ENCODE measurements at places on chromosomes 2 and 18. TPM values are rescaled to one million over a fixed set of nuclear protein-coding genes. Genes with fewer than 3 reads are reported as not detected.

GRCh38 chr18:11831921-11832320 is 19.3 kb upstream of the CHMP1B start:
- no peak overlapping the region for H3K4me3 ChIP-seq
- H3K27me3 ChIP-seq: no peaks in the 10 kb centered on the region
- H3K36me3 ChIP-seq: no peaks in the 10 kb centered on the region
- no peak overlapping the region for H3K27ac ChIP-seq
- H3K4me1 ChIP-seq: no peaks in the 10 kb centered on the region

The MRPL33 gene
- 56.5 TPM for total RNA-seq

- no peaks in the 10 kb centered on the region for H3K36me3 ChIP-seq
- DNase-seq: no peak
- H3K4me3 ChIP-seq: no peak overlapping the region
- no peak overlapping the region for H3K27ac ChIP-seq
- H3K27me3 ChIP-seq: no peaks in the 10 kb centered on the region
These were observed 120.2 kb downstream of the INHBB start for GRCh38 chr2:120465989-120466703.

DNA sequence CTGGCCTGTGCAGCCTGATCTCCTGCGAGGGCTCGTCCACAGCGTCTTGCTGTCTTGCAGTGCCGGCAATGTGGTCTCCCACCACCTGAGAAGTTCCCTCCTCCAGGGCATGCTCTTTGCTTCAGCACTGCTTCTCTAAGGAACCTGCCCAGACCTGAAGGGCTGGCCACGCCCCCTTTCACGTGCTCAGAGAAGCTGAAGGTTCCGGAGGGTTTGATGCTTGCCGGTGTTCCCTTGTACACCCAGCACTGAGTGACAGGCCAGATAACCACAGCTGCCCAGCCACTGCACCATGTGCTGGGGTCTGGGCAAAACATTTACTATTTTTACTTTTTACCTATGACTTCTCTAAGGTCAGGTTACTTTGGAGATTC is 1.7 kb upstream of the POLR2D start:
- H3K4me3 ChIP-seq: no peak overlapping the region
- no peaks in the 10 kb centered on the region for H3K27me3 ChIP-seq
- H3K36me3 ChIP-seq: no peaks in the 10 kb centered on the region
- DNase-seq: peak; percentile 84

The CACNB4 gene
- 0.44 TPM for total RNA-seq

The IL1RN gene
- total RNA-seq: 1.5 TPM

DNA sequence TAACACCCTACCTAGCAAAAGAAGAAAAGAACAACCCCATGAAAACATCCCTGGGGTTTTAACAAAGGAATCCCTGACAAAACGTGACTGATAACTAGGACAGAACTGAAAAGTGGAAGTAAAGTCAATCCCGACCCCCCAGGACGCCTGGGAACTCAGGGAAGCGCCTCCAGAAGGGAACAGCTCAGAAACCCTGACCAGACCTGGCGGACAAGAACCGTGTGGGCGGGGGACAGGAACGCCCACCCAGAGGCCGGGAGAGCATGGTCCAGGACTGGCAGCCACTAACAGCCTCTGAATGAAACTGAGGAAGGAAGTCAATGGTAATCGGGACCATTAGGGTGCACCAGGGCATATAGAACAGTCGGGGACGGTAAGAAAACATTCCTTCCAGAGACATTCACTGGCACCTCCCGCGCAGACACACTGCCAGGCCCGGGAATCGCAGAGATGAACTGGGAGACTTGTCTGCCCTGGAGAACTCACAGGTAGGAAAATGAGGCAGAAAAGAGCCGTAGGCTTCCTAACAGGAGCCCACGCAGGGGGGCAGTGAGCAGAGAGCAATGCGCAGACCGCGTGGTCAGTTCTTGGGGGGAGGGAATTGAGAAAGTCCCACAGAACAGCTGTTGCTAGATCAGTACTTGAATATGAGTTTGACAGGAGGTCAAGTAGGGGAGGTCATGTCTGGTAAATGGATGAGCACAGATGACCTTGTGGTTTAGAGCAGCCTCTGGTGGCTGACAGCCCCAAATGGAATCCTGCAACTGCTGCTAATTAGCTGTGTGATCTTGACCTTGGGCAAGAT is 1.3 kb upstream of the TBC1D8 start:
- peak; percentile 57 for DNase-seq
- H3K27ac ChIP-seq: peak overlapping the region; percentile 66
- H3K4me1 ChIP-seq: no peaks in the 10 kb centered on the region
- H3K36me3 ChIP-seq: no peaks in the 10 kb centered on the region

DNA sequence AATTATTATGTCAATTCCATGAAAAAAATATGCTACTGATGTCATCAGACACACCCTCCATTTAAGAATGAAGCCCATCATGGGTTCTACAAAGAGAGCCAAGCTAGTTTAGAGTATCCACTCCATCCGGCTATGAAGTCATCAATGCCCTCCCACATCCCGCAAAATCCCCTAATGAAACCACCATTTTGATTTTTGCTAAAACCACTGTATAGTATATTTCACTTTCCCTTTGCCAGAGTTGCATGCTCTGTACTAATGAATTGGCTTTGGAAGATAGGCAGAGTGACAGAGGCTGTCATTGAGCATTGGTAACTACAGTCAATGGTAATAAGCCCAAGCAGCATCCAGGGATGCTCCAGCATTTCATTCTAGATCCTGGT is 118.6 kb downstream of the ANKRD44 start:
- no peaks in the 10 kb centered on the region for H3K36me3 ChIP-seq
- H3K27me3 ChIP-seq: no peaks in the 10 kb centered on the region
- DNase-seq: no peak
- no peak overlapping the region for H3K27ac ChIP-seq
- no peaks in the 10 kb centered on the region for H3K4me1 ChIP-seq

The TMEM169 gene
- total RNA-seq: 0.21 TPM

The SNTG2 gene
- total RNA-seq: 1.0 TPM

- peak overlapping the region; percentile 77 for H3K4me3 ChIP-seq
- peak; percentile 61 for DNase-seq
- H3K27ac ChIP-seq: peak overlapping the region; percentile 99
- H3K27me3 ChIP-seq: no peaks in the 10 kb centered on the region
- H3K4me1 ChIP-seq: no peaks in the 10 kb centered on the region
- no peaks in the 10 kb centered on the region for H3K36me3 ChIP-seq
These were observed 506 bp downstream of the BMPR2 start for GRCh38 chr2:202376460-202377206.

The ATP5F1A gene
- 799 TPM for total RNA-seq

The OTOF gene
- total RNA-seq: not detected

GRCh38 chr2:182101263-182101662 is 115.6 kb downstream of the PPP1R1C start:
- no peaks in the 10 kb centered on the region for H3K4me1 ChIP-seq
- no peaks in the 10 kb centered on the region for H3K36me3 ChIP-seq
- no peak overlapping the region for H3K4me3 ChIP-seq
- DNase-seq: no peak
- H3K27ac ChIP-seq: no peak overlapping the region
- no peaks in the 10 kb centered on the region for H3K27me3 ChIP-seq

The TBR1 gene
- total RNA-seq: not detected

The PROM2 gene
- total RNA-seq: 27.4 TPM

The CDCA7 gene
- total RNA-seq: 75.8 TPM

The RAB17 gene
- total RNA-seq: 34.7 TPM

DNA sequence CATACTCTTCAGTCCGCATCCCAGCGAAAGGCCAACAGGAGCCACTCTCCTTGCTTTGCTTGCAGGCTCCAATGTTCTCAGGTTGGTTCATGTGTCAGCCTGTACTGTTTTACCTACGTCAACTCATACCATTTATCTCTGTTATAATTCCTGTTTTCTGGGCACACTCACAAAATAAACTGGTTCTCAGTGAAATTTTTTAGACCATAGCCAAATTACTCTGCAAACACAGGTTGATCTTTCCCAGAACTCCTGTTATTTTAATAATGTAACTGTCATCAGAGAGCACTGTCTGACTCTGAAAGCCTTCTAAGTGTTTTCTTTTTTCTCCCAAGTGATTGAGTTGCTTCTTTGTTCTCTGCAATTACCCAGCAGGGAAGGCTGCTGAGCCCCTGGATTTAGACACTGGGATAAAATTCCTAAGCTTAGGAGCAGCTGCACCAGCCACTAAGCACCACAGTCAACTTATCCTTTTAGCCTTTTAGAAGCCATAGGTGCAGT is 111.6 kb upstream of the PIEZO2 start:
- no peaks in the 10 kb centered on the region for H3K27me3 ChIP-seq
- no peaks in the 10 kb centered on the region for H3K4me1 ChIP-seq
- no peak for DNase-seq
- no peak overlapping the region for H3K4me3 ChIP-seq

The CPLX4 gene
- not detected for total RNA-seq

The ZDBF2 gene
- 5.8 TPM for total RNA-seq

DNA sequence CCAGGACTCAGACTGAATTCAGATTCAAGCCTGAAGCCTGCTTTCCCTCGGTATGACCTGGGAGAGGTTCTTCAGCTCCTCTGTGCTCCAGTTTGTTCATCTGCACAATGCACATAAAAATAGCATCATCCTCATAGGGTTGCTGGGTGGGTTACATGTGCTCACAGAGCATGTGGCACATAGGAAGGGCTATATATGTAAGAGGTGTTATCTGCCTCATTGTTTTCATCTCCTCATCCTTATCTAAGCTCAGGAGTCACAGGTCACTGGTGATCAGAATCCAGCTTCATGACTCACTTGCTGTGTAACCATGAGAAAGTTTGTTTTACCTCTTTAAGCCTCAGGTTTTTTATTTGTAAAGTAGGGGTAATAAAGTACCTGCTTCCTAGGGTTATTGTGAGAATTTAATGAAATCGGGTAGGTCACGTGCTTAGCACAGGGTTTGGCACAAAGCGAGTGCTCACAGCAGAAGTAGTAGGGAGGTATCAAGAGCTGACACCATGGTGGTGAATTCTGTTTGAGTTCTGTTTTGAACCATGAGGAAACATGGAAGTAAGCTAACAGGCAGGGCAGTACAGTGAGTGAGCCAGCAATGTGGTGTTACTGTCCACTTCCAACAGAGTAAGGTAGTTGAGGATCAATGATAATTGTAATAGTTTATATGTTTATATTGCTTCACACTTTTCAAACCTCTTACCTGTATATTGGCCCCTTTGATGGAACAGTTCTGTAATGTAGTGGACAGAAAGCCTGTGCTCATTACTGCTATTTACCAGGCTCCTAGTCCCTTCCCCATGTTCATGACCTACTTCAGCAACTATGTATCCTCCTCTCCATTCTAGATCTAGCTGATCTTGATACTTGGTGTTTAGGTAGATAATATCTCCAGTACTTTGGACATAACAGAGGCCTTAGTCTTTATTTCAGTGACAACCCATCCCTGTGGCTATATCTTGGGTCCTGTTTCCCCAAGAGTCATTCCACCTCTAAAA is 141.4 kb upstream of the LTBP1 start:
- no peak overlapping the region for H3K4me3 ChIP-seq
- no peaks in the 10 kb centered on the region for H3K27me3 ChIP-seq
- H3K36me3 ChIP-seq: no peaks in the 10 kb centered on the region
- H3K4me1 ChIP-seq: no peaks in the 10 kb centered on the region
- DNase-seq: peak; percentile 35

GRCh38 chr2:137262594-137262993 is 497.2 kb downstream of the THSD7B start:
- H3K4me3 ChIP-seq: no peak overlapping the region
- DNase-seq: no peak
- no peaks in the 10 kb centered on the region for H3K36me3 ChIP-seq
- H3K27ac ChIP-seq: no peak overlapping the region

- H3K36me3 ChIP-seq: no peaks in the 10 kb centered on the region
- no peak for DNase-seq
- H3K27me3 ChIP-seq: no peaks in the 10 kb centered on the region
- H3K27ac ChIP-seq: no peak overlapping the region
- no peak overlapping the region for H3K4me3 ChIP-seq
These were observed 656.9 kb downstream of the TSN start for GRCh38 chr2:122412360-122412759.

GRCh38 chr2:175804122-175804521 is 197.9 kb downstream of the LNPK start:
- H3K27ac ChIP-seq: no peak overlapping the region
- no peak for DNase-seq
- no peaks in the 10 kb centered on the region for H3K27me3 ChIP-seq
- H3K36me3 ChIP-seq: no peaks in the 10 kb centered on the region

GRCh38 chr2:1626271-1626681 is 118.0 kb downstream of the PXDN start:
- H3K4me3 ChIP-seq: no peak overlapping the region
- no peaks in the 10 kb centered on the region for H3K36me3 ChIP-seq
- no peaks in the 10 kb centered on the region for H3K27me3 ChIP-seq

DNA sequence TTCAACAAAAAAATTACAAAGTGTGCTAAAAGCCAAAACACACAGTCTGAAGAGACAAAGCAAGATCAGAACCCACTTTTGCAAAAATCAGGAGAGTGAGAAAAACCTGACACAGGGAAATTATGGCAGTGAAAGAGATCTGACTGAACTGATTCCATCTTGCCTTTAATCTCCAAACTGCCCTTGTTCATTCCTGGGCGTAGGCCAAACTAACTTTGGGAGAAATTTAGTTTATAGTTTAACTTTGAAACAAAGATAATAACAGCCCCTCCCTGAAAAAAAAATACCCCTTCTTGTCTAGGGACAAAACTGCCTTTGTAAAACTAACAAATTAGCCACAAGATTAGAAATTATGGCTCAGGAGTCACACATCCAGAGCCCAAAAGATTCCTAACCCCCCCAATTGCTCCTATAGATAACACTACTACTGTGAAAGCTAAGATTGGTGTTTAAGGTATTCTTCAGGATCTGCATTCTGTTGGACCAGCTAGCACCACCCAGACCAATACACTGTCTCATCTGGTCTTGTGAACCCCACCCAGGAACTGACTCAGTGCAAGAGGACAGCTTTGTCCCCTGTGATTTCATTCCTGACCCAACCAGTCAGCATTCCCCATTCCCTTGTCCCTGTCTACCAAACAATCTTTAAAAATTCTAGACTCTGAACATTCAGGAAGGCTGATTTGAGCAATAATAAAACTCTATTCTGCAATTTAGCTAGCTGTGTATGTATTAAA is 226.1 kb upstream of the SH3BP4 start:
- no peaks in the 10 kb centered on the region for H3K36me3 ChIP-seq
- peak; percentile 62 for DNase-seq
- no peaks in the 10 kb centered on the region for H3K27me3 ChIP-seq
- H3K4me3 ChIP-seq: no peak overlapping the region

DNA sequence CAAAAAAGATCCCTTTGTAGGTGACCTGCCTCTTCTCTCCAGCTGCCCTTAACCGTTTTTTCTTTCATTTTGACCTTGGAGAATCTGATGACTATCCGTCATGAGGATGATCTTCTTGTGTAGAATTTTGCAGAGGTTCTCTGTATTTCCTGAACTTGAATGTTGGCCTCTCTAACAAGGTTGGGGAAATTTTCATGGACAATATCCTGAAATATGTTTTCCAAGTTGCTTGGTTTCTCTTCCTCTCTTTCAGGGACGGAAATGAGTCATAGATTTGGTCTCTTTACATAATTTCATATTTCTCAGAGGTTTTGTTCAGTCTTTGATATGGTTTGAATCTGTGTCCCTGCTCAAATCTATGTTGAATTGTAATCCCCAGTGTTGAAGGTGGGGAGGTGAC is 34.0 kb downstream of the ZC3H8 start:
- H3K4me3 ChIP-seq: no peak overlapping the region
- no peaks in the 10 kb centered on the region for H3K27me3 ChIP-seq
- no peaks in the 10 kb centered on the region for H3K36me3 ChIP-seq

The COL6A3 gene
- total RNA-seq: 80.9 TPM

The QPCT gene
- total RNA-seq: 5.3 TPM

- H3K4me3 ChIP-seq: no peak overlapping the region
- no peaks in the 10 kb centered on the region for H3K27me3 ChIP-seq
- H3K4me1 ChIP-seq: no peaks in the 10 kb centered on the region
- no peak for DNase-seq
- no peaks in the 10 kb centered on the region for H3K36me3 ChIP-seq
These were observed 22.7 kb downstream of the TRAPPC8 start for GRCh38 chr18:31920277-31920676.

GRCh38 chr2:42974169-42974720 is 181.9 kb upstream of the HAAO start:
- DNase-seq: no peak
- H3K36me3 ChIP-seq: no peaks in the 10 kb centered on the region

All from colonic mucosa (tissue), 4 donors.